ENCODE measurements at places on chromosomes 7 and 10.
A peak's percentile ranks its signal among the peaks of the same experiment; 100 is the strongest.

DNA sequence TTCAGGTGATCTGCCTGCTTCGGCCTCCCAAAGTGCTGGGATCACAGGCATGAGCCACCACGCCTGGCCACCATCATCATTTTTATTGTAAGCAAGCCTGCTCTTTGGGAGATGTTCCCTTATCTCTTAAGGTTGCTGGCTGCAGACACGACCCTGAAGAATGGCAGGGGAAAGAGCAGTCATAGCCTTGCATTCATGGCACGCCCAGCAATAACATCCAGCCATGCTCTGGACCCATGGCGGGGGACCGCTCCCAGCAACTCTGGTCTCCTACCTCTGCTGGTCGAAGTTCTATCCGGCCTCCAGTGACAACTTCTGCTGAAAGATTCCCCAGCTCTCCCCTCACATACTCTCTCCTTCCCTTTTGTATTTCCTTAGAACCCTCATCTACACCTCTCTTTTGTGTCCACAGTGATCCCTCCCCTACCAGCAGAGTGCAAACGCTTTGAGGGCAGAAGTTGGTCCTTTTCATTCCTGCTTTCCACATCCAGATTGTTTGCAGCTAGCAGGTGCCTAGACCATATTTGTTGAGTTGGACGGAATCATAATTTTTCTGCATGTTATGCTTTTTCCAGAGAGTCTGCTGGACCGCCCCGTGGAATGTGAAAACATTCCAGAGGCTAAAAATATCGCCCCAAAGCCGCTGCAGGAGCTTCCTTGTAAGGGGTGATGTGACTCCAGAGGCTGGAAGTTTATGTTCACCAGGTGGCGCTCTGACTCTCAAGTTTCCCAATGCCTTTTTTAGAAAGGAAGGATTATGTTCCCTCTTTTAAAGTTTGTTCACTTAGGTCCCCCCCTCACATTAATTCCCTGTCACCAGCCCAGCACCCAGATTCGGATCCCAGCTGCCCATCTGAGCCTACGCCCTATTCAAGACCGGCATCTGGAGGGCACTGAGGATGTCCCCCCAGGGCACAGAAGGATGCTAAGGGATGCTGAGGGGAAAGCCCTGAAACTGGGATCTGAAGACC, 4.3 kb upstream of the MARVELD1 start:
- no peak for DNase-seq

GRCh38 chr10:119549247-119549999, 6.9 kb upstream of the RGS10 start:
- no peak for DNase-seq

DNA sequence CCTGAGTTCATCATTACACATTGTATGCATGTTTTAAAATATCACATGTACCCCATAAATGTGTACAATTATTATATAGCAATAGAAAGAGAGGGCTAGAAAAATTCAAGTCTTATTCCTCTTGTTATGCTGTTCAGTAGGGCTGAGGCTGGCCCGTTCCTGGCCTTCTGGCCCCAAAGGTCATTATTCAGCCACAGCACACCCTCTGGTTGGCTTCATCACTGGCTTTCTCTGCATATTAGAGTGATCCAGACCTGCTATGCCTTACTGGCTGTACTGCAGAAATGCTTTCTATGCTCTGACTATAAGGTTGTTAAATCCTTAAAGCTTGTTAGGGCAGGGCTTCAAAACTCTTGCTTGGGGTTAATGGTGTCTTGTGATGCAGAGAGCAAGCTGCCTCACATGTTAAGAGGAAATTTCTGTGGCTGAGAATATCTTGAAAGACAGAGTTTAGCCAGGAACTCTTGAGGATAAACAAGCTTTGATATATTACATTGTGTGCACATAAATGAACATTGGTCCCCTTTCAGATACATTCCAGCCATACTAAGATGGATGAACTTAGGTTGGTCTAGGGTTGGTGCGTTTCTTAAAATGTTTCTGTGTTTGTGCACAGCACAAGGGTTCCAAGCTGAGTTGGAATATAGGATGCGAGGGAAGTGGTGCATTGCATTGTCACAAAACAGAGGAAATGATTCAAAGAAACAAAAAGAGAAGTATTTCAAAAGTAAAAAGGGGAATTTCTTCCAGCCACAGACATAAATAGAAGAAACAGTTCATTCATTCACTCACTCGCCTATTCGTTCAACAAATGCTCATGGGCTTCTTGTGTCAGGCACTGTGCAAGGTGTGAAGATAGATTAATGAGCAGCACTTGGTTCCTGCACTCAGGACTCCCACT, 61.6 kb upstream of the WDR11 start:
- no peak for DNase-seq

DNA sequence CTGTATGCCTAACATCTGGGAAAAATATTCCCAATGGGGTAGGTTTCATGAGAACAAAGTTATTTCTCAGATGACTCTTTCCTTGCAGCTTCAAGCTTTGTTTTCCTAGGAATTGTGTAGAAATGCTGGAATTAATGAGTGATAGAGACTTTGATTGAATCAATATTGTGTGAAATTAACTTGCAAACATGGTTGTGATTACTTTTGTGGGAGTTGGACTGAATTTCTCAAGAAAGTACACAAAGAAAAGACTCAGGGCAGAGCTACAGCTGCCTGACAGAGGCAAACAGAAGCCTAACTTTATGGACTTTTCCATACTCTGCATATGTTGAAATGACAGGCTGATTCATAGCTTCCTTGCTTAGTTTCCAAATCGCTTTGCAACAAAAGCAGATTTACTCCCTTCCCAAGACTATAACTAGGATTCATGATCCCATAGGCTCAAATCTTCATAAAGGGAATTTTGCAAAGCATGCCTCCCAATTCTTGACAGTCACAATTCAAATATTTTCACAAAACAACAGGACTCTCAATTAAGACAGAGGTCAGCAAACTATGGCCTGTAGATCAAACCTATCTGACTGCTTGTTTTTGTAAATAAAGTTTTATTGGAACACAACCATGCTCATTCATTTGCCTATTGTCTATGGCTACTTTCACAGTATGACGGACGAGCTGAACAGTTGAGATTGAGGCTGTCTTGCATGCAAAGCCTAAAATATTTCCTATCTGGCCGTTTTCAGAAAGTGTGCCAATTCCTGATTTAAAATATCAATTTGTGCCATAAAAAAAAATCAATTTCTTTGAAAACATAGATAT, 27.6 kb downstream of the NRP1 start:
- no peak for DNase-seq

- no peak for DNase-seq
Observed at GRCh38 chr7:272631-273030, 17.3 kb upstream of the FOXL3 start.

GRCh38 chr7:98352621-98353020, 48.3 kb downstream of the BAIAP2L1 start:
- DNase-seq, result peak; percentile 11

DNA sequence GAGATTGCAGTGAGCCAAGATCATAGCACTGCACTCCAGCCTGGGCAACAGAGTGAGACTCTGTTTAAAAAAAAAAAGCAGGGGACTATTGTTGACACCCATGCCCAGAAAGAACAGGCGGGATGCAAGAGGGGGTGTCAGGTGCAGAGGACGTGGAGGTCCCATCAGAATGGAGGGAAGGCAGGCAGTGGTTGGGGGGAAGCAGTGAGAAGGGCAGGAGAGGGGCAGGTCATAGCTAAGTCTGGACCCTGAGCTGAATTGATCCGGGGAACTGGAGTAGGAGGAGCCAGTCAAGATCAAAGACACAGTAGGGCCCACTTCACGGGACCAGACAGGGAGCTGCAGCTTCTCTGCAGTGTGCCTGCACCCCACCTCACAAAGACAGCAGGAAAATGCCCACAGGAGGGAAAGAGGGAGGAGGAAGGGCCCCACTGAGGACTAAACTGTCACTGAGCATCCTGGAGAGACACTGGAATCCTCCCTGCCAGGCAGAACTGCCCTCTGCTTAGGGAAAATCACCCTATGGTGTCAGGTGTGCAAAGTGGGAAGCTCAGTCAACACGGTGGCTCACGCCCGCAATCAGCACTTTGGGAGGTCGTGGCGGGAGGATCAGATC, 27.3 kb upstream of the ECHDC3 start:
- no peak for DNase-seq

DNA sequence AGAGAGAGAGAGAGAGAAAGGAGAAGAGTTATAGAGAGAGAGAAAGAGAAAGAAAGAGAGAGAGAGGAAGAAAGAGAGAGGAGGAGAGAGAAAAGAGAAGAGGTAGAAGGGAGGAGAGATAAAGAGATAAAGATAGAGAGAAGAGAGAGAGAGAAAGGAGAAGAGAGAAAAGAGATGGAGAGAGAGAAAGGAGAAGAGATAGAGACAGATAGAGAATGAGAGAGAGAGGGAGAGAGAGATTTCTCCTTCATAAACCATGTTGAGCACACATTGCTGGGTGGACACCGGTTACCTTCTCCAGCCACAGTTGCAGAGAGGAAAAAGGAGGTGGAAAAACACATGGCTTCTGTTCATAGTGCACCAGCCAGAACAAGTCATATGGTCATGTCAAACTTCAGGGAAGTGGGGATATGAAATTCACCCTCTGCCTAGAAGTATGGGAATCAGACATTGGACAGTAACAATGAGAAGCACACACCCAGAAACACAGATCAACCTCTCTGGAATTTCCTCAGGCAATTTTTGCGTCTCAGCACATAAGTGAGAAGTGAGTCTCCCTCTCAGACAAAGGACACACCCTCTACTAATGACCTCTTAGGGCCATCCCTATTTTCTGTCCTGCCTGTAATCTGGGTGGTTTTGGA, 172.5 kb upstream of the SVIL start:
- DNase-seq, result no peak

DNA sequence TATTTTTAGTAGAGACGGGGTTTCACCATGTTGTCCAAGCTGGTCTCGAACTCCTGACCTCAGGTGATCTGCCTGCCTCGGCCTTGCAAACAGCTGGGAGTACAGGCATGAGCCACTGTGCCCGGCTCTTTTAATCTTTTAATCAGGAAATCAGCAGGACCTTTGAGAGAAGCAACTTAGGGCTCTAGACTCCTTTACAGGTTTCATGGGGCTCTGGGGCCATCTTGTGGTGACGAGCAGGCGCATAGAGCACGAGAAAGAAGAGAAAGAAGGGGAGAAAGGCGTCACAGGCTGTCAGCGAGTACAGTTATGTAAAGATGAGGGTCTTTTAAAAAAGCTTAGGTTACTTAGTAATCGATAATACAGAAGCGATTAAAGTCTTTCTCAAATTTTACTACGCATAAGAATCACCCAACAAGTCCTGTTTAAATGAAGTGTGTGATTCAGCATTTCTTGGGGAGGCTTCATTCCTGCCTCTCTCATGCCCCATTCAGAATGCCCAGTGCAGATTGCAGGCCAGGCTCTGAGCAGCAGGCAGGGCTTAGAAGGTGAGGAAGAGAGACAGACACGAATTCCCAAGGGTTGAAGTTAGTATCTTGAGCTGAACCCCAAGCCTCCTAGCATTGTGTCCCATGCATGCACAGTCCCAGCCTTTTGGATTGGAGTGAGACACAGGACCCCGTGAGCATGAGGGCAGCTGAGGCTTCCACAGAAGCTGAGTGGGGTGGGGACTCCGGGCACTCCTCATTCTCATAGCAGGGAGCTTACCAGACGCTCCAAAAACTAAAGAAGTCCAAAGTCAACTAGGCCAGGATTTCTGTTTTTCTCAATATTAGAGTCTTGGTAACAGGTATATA, 23.6 kb upstream of the PFKP start:
- DNase-seq, result no peak

GRCh38 chr10:71684356-71685173, 35.0 kb downstream of the C10orf105 start:
- DNase-seq, result no peak

DNA sequence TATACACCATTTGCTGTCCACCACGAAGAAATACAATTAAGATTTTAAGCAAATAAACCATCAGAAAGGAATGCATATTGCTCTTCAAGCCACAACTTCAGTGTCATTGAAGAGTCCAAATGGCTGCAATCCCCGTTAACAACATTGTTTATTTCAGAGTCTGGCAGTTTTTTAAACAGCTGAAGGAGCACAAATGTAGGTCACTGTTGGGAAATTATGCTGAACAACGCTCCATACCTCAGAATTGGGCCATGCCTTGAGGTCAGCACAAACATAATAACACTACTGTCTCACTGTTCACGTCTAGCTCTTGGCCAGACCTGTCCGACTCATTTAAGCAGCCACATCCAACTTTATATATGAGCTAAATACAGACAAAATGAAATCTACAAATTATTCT, 453.9 kb upstream of the GHITM start:
- no peak for DNase-seq

DNA sequence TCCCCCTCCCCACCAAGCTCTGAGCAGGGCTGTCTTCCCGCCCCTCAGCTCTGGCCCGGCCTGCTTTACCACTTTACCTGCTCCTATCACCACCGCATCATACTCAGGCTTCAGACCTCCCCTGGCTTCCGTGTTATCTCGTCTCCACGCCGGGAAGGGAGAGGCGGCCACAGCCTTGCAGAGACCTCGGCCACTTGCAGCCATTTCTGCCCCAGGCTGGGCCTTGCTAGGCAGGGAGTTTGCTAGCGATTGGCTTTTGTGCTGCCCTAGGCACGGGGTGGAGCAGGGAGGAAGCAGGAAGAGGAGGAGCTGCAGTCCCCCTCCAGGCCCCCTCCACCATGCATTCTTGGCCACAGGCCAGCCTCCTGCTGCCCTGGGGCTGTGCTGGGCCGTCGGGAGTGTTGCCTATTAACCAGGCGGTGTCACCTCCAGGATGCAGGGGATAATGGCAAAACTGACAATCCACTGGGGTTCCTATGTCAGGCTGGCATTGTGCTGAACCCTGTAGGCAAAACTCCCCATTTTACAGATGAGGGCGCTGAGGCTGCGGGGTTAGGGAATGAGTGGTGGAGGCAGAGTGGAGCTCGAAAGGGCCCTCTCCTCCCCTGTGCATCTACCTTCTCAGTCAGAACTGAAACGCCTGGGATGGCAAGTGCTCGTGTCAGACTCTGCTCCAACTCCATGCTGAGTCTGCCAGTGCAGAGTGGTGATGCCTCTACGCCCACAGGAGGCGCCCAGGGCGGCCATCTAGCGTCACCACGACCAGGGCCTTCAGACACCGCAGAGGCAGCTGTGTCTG, at the start of gene PYROXD2:
PYROXD2 (minus strand) TSS at position 251 of the 799 bp plus-strand sequence; CDS start at position 204, 47 bp downstream.
- peak; percentile 11 for DNase-seq

DNA sequence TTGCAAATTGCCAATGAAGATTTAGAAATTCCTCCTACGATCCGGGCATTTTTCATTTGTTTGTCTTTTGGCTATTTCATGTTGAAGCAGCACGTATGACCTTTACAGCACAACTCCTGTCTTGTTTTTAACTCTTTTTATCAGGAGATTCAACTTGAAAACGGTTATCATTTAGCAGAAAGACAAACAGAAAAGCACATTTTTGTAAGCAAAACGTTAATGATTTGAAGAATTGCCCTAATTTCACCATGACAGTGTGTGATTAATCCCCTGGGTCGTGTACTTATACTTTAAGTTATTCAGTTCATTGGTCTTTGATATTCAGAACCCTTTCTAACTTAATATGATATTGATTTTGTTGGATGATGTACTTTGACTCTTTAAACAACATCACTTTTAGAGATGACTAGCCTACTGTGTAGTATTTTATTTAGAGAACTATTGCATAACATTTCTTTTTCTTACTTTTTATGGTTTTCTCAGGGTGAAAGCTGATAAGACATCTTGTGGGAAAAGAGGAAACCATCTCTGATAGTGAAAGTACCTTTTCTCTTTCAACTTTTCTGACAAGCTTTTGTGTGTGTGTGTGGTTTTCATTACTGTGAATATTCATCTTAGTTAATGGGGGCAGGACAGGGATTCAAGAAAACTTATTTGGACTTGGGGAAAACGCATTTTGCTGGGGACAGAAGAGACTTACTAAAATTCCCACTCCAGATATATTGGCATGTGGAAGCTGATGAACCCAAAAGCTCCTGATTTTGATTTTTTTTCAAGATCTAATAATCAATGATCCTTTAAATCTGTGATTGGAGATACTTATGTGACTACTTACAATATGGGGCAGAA, 8.1 kb downstream of the HHEX start:
- DNase-seq, result no peak

Measured in NCI-H2081 treated with DMSO at 0.1 percent for 48 hours (cell line).